ENCODE measurements at places on chromosomes 5 and 9.

DNA sequence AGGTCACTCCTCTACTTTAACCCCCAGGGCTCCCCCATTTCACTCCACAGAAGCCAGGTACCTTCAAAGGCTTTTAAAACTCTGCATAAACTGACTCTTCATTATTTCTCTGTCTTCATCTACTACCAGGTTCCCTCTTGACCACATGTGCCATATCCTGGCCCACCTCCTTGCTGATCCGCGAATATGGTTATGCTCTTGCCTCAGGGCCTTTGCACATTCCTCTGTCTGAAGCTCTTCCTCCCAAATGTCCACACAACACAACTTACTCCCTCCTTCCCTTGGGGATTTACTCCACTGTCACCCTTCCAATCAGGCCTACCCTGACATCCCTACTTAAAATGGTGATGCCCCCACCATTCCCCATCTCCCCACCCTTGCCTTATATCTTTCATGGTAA lies 134.6 kb upstream of the ANKRD55 start:
- no peak for DNase-seq

- DNase-seq = no peak
These were observed 110.5 kb downstream of the MEGF10 start for GRCh38 chr5:127400946-127401670.

DNA sequence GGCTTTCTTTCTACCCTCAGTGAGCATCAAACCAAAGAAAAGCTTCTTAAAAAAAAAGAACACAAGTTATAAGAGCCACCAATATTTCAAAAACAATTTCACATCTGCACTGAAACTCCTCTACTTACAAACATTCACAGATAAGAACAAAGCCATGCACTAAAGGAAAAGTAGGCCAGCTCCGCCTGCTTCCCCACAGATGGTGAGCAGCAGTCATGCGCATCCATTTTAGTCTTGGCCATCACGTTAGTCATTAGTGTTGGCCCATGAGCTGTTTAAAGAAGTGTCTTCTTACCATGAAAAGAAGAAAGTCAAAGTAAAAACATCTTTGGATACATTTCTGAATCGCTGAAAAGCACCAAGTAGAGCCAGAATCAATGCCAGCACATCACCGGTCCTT lies 40.0 kb upstream of the SMIM23 start:
- no peak for DNase-seq

DNA sequence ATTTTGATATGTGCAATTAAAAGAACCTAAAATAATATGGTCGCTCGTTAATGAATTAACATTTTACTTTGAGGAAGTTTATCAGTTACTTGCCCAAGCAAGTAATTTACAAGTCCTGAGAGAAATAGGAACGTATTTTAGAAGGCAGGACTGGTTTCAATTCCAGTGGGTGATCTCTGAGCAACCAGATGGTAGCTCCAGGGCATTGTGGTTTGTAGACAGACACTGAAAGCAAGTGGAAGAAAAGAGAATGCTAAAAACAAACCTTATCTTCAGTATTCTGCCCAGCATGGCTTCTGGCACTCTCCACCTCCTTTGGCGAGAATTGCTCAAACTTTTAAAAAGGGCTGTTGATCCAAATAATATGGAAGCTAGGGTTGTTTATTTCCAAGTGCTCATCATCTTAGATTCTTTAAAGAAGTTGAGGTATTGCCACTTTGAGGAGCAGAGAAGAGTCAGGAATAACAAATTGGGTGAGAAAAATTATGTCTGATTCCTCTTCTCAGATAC lies 31.8 kb upstream of the ERAP2 start:
- DNase-seq = peak; percentile 82

GRCh38 chr9:7316166-7316795 lies 483.3 kb downstream of the DMAC1 start:
- DNase-seq = no peak

- DNase-seq = no peak
These were observed 73.7 kb downstream of the RCL1 start for GRCh38 chr9:4866239-4866969.

- peak; percentile 57 for DNase-seq
These were observed 13.7 kb downstream of the GLRX start for GRCh38 chr5:95808686-95809413.

DNA sequence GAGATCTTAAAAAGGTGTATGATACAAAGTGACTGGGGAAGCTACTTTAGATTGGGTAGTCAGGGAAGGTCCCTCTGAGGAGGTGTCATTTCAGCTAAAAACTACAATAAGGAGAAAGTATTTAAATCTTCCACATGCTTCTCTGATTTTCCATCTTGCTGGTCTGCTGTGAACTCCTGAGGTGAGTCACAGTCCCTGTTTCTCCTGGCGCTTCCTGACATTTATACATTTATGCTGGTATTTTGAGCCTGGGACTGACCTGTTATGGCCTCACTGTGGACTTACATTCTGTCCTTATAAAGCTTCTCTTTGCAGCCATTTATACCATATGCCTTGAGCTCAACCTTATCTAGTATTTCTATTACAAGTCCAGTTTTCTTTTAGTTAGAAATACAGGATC lies 95.1 kb downstream of the MED27 start:
- DNase-seq = no peak

GRCh38 chr9:13141629-13142028 lies 137.9 kb downstream of the MPDZ start:
- DNase-seq = no peak
